ENCODE measurements at places on chromosomes 2 and 18.

DNA sequence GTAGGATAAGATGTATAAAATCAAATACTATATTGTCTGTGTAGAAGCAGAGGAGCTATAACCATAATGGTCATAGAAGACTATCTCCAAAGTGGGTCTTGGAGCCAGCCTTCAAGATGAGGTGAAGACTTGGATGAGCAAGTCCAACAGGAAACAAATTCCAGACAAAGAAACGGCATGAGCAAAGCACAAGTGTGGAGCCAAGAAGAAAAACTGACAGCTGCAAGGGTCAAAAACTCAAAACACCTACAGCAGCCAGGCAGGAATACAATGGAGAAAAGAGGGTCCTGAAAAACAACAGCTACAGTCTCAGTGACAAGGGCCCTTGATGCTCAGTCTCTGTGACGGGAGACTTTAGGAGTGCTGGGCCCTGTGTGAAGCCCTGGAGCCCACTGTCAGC, 102.4 kb downstream of the STK39 start:
- DNase-seq, result no peak

GRCh38 chr2:179862898-179863458, 1.6 kb upstream of the ZNF385B start:
- no peak for DNase-seq

GRCh38 chr2:235131334-235132305, 179.8 kb downstream of the SH3BP4 start:
- DNase-seq, result no peak

DNA sequence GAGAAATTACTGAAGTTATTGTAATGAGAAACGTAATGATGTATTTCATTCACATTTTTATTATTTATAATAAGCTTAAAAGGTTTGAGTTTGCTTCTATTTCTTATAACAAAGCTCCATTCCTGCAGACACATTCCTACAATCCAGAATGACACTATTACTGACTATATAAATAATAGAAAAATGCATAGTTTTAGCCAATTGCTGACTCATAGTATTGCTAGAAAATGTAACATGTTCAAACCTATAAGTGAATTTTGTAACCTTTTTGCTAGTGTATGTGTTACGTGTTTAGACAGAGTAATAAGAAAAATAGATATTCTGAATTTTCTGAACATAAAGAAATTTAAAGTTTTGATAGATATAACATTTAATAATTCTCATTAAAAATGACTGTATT, 9.3 kb upstream of the VWC2L start:
- no peak for DNase-seq

GRCh38 chr18:48947092-48947491, 3.7 kb downstream of the SMAD7 start:
- no peak for DNase-seq

DNA sequence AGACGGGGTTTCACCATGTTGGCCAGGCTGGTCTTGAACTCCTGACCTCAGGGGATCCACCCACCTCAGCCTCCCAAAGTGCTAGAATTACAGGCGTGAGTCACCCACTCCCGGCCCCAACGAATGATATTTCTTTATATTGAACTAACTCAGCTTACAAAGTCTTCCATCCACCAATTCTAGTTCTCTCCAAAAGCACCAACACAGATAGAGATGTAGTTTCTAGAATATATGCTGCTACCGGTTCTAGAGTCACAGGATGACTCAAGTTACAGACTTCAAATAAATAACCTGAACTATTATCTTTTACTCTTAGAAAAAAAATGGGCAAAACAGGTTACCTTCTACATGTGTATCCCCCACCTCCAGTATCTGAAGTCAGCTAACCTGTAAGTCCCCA, 9.2 kb downstream of the ACAA2 start:
- no peak for DNase-seq

GRCh38 chr2:224769489-224769888, 53.3 kb upstream of the CCDC195 start:
- no peak for DNase-seq

DNA sequence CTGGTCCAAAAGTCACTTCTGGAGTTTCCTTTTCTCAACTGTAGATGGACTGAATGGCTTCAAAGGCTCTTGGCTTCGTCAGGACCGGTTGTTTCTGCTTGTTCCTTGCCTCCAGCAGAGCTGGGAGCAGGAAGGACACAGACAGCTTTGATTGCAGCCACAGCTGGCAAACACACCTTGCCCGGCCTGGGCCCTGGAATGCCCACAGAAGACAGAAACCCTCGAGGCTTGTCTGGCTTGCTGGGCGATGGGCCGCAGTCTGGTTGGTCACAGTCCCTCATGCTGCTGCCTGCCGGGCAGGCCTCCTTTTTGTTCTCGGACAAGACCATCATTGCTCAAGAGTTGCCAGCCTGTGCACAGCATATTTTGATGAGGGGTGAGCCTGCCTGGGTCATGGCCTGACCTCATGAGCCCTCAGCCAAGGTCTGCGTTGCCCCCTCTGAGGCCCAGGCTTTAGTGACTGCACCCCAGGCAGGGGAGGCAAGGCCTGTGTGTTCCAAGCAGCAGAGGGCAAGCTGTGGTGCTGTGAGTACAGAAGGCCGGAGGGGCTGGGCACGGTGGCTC, 37.8 kb downstream of the ATP6V1C2 start:
- DNase-seq, result no peak

DNA sequence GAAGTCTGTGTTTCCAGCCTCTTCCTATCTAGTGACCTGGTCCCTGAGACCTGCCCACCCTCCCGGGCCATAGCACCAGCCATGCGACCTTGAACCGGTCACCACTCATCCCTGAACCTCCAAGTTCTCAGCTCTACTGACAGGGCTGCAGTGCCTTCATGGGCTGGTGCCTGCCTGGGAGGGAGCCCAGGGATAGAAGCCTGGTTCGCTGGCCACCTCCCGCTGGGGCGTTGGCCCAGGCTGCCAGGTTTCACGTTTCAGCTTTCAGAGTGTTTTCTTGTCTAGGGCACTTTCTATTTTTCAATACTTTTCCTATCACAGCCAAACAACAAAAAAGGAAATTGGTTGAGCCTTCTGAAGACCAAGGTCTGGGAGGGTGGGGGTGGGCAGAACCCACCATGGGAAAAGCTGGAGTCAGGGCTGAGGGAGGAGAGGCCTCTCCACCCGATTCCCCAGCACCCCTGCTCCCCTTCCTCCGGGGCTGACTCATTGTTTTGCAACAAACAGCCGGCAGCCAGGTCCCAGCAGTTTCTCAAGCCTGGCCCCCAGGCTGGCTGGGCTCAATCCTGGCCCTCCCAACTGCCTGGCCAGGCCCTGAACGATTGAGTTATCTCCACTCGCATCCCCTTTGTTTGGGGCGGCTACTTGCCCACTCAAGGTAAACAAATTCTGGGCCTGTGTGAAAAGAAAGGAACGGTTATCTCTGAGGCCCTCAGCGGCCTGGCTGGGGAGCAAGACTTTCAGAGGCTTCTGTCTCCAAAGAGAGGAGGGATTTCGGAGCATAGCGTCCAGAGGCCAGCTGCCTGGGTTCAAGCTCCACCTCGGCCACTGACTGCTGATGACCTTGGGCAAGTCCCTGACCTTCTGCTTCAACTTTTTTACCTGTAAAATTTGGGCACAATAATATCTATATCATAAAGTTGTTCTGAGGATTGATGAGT, 47.5 kb downstream of the ZFP36L2 start:
- no peak for DNase-seq

GRCh38 chr2:128777196-128778035, 458.7 kb upstream of the HS6ST1 start:
- DNase-seq, result no peak

- DNase-seq, result no peak
Measured at GRCh38 chr2:30400151-30400954, 46.7 kb upstream of the LCLAT1 start.

DNA sequence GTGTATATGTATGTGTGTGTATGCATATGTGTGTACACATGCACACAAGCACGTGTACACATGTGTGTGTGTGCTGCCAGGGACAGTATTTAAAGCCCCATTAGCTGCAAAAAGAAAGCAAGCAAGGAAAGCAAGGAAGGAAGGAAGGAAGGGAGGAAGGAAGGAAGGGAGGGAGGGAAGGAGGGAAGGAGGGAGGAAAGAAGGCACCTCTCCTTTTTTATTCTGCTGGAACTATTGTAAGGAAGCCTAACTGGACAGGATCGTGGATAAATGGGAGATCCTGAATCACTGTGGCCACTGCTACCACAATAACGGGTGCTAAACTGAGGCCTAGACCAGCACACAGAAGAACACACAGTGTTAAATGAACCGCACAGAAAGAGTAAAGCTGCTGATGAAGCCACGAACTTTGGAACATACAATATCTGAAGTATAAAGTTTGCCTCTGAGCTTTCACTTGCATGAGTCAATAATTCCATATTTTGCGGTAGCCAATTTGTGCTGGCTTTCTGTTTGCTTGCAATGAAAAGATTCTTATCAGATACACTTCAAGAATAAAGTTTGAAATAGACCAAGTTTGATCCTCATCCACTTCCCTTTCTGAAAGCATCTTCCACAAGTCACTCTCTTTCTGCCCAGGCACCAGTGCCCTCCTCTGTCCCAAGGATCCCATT, 15.5 kb downstream of the CACNB4 start:
- DNase-seq, result no peak

DNA sequence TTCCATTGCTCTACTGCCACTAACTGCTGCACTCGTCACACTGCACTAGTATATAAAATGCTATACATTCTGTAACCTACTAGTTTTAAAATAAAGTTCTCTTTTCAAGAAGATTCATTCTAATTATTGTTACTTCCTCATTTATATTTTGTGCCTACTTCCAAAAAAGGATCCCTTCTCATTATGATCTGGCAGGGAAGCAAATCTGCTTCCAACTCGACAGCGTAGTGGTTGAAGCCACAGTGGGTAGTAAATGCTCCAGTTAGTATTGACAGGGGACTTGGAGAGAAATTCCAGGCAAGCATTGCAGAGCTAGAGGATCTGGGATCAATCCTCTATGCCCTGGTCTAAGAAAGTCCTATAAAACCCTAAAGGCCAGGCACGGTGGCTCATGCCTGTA, 53.3 kb upstream of the AP1S3 start:
- no peak for DNase-seq

DNA sequence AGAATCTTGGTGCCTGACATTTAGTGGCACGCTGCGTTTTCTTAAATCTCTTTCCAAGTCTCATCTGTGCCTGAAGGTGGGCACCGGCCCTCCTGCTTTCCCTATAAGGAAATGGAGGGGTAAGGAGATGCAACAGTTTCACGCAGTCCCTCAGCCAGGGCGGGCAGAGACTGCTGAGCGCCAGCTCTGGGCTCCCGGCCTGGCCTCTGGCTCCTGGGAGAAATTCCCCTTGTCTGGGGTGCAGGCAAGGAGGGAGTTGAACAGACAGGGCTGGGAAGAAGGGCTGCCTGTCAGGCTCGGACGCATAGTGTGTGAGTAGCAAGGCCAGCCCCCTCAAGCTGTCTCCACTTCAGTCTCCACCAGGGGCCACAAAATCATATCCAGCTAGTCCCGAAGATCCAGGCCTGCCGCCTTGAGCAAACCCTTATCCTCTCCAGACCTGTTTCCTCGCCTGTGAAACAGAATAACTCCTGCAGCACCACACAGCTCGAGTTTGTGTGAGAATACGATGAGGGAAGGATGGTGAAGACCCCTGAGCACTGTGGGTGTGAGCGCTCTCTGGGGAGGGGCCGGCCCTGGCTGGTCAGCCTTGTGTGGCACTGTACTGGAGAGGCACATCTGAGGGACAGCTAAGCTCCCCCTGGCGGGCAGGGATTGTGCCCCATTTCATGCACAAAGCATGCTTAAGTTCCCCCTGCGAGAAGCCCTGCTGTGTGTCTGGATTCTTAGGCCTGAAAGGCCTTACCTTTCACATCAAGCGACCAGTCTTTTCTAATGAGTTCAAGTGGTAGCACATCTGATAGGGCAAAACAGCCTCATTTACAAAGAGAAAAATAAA, 33.8 kb downstream of the SDC1 start:
- no peak for DNase-seq

DNA sequence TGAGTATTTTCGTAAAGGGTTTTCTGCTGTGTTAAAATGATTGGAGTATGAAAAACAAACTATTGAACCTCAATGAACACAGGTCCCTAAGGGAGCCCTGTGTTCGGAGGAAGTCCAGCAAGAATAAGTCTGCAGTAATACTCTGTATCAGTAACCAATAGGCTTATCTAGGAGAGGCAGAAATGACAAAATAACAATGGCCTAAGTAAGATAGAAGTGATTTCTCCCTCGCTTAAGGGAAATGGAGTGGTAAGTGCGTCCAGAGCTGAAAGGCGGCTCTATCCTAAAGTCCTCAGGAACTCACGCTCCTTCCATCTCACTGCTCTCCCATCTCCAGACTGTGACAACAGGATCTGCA, 29.3 kb upstream of the MFSD6 start:
- DNase-seq, result no peak

DNA sequence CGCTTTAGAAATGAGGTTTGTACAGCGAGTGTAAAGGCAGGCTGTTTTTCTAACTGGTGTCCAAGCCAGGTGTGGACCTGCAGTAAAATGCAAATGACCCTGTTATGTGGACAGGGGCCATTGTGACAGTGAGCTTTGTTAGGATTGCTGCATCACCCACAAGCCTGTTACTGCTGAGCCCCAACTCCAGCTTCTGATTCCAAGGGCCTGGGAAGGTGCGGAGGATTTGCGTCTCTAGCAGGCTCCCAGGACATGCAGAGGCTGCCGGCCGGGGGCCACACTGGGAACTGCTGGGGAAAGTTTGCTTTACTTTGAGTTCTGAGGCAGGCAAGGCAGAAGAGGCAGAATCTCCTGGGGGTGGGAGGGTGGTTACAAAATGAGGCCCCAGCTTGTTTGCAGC, 164.1 kb downstream of the GLI2 start:
- DNase-seq, result no peak

DNA sequence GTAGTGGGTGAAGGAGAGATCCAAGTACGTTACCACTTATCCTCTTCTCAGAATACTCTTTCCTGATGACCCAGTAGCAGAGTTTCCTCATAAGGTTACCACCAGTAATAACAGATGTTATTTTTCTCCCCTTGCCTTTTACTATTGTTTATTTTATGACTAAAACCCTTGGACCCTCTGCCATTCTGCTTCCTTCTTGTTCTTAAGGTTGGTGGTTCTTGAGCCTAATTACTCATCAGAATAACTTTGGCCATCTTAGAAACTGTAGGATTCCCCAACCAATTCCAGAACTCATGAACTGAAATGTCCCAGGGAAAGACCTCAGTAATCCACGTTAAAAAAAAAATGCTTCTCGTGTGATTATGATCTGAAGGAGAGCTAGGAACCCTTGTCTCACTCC, 64.9 kb downstream of the CHST9 start:
- DNase-seq, result no peak

DNA sequence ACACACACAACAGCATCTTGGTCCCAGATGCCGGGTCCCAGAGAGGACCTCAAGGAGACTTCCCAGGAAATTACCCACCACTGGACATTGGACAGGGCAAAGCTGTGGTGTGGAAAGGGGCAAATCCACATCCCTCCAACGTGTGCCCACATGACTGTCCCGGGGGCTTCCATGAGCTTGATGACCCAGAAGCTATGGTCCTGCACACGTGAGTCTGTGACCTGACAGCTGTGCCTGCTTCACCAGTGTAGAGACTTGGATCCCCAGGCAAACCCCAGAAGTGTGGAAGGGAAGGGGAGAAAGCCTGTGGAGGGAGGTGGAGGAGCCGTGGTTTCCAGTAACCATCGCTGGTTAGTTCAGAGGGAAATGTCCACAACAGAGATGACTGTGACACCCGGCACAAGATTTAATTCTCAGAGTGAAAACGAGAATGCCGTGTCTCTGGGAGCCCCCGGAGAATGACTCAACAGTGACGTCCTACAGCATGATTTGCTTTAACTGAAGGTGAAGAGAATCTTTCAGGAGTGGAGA, 19.1 kb upstream of the GPR55 start:
- DNase-seq, result peak; percentile 25
